ENCODE measurements at places on chromosomes 6 and 20.

- DNase-seq: no peak
Measured at GRCh38 chr6:155628306-155628705, 172.7 kb upstream of the NOX3 start.

DNA sequence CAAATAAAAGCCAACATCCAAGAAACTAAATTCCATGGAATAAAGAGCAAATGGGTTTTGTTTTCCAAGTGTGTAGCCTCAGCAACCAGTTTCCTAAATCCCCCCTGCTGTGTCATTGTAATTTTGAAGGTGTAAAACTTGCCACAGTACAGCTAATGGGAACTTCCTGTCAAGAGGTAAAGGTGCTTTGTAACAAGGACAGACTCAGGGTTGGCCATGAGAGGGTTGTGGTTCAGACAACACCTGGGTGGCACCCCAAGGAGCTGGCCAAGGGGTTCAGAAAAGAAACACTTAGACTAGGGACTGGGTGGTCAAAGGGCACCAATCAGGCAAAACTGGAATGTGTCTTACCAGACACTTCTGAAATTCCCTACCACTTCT lies 52.4 kb upstream of the LYRM2 start:
- no peak for DNase-seq

GRCh38 chr6:128271527-128271926 lies 248.9 kb downstream of the PTPRK start:
- no peak for DNase-seq

- no peak for DNase-seq
Measured at GRCh38 chr6:13593103-13593502, 18.7 kb downstream of the SIRT5 start.

DNA sequence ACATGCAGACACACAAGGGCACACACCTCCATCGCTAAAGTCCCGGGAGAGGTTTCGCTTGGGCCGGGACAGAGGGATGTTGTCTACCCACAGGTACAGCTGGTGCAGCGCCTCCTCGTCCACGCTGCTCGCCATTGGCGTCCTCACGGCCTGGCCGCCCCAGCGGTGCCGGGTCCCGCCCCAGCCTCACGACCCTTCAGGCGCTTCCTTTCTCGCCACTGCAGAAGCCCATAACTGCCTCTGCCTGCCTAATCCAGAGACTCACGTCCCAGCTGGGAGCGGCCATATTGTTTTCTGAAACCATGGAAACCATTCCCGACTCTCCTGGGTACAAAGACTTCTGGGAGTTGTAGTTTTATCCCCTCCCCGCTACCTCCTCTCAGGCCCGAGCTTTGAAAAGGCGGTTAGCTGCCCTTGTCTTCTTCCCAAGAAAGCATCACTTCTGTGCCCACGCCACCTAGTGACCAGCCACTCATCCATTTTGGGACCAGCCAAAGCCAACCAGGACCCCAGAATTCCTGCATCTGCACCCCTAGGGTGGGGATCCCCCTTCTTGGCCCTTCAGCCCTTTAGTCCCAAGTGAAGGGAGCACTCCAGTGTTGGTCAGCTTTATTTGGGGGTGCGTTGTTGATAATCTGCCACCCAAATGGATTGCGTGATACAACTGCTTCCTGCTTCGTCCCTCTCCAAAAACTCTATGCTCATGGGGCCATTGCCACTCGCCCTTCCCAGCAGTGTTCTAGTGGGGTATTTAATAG lies at the start of gene SPEF1:
Gene SPEF1 (minus strand): TSS at position 296 of the 758 bp plus-strand sequence. CDS start 161 bp downstream, at position 135.
- DNase-seq: no peak

DNA sequence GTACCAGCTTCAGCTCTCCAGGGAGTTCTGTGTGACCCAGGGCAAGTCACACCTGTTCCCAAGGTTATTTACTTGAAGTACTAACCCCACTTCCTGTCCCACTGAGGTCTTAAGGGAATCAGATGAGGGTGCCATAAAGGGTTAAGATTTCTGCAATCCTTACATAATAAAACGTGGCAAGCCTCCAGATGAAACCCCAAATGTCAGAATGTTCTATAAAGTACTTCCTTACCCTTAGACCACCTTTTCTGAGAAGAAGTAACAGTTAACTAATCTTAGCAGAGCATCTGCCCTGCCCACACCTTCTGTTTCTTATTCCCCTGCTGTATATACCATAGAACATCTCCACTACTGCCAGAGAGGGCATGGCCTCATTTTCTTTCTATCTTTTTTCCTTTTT lies 6.0 kb upstream of the AVP start:
- no peak for DNase-seq

DNA sequence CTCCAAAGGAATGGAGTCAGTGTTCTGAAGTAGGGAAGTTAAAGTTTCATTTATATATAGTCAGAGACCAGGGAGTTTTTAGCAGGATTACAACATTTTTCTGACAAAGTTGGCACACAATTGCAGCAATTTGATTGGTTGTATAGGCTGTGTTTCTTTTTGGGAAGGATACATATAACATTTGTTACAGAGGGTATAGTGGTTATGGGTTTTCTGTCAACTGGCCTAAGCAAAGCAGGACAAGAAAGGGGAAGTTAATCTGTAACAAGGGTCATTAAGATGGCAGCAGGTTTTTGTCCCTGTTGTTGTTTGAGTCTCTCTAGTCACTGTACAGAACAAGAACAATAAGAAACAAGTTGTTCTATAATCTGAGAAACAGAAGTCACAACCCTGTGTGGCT lies 41.4 kb downstream of the TPD52L1 start:
- DNase-seq: no peak

- no peak for DNase-seq
Measured at GRCh38 chr20:10855778-10856177, 182.0 kb upstream of the JAG1 start.

GRCh38 chr6:113854531-113855499 lies 2.3 kb upstream of the MARCKS start:
- no peak for DNase-seq

GRCh38 chr6:73792738-73793137 lies 96.7 kb downstream of the CD109 start:
- DNase-seq: no peak

- DNase-seq: no peak
Measured at GRCh38 chr20:10429443-10429981, 4.5 kb downstream of the MKKS start.

- no peak for DNase-seq
Measured at GRCh38 chr6:44054721-44055559, 72.3 kb downstream of the MRPL14 start.

GRCh38 chr20:61499859-61500554 lies 247.9 kb downstream of the CDH4 start:
- no peak for DNase-seq

DNA sequence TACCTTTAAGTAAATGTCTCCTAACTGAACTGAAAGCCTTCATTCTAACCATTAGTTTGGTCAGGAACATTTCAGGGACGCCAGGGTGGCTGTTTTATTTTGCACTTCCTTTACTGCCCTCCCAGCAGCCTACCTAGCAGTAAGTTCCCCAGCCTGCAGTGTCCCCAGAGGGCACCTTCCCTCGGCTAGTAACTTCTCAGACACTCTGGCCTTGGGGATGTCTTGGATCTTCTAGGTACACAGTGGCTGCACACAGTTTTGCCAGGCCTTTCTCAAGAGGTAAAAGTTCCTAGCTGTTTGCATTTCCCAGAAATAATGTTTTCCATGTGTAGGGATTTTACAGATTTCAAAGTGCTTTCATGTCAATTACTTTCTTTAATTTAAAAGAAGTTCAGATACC lies 378 bp upstream of the LAMA2 start:
- DNase-seq: no peak

DNA sequence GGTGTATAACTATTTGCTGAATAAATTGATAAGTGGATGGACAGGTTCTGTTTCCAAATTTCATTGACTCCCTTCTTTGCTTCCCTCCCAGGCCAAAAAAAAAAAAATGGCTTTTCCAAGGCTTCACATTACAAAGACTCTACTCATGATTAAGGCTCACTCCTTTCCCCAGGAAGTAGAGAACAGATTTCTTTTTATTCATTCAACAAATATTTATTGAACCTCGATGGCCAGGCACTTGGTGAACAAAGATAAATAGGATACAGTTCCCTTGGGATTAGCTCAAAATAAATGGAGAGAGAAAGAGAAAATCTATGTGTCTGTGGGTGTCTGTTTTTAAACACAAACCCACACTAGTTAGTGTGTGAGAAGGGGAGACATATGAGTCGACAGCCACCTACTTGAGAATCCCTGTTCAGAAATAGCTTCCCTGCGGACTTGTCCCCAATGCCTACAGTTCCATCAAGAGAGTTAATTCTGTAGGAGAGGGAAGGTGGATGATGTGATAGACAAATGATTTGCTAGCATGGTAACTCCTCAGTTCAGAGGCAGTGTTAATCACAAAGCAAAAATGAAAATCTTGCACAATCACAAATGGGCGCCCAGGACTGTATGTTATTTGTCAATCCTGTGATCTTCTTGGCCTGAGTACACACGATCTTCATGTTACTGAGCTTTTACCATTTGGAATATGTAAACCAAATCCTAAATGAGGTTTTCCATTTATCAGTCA lies 20.3 kb downstream of the TRAF3IP2 start:
- no peak for DNase-seq

- DNase-seq: no peak
Measured at GRCh38 chr6:56724455-56724854, 81.8 kb upstream of the DST start.

GRCh38 chr6:117425431-117426153 lies at the start of gene ROS1:
ROS1 (minus strand) TSS chr6:117425942; CDS start chr6:117425656, 286 bp downstream.
- DNase-seq: no peak

GRCh38 chr6:35945650-35946025 lies 24.7 kb upstream of the SRPK1 start:
- DNase-seq: no peak

- DNase-seq: no peak
Measured at GRCh38 chr6:61887423-61887822, 398.6 kb downstream of the KHDRBS2 start.

DNA sequence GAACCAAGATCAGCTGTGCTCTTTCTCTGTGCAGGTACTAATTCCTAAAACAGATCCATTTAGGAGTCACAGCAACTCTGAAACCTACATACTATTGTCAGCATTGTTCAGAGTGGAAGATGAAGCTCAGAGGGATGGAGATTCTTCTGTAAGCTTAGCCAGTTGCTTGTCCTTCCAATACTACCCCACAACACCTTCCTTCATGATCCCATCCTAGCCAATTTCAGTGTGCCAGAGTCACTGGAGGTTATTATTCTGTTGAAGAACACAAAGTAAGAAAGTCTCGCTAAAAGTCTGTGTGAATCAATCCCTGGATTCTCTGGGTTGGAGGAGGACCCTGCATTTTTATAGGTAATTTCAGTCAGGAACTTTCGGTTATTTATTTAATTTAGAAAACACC lies 2.3 kb downstream of the POPDC3 start:
- DNase-seq: no peak

- DNase-seq: no peak
Measured at GRCh38 chr6:74467533-74468215, 738.2 kb downstream of the COL12A1 start.
